ENCODE measurements at places on chromosomes 4 and X.

DNA sequence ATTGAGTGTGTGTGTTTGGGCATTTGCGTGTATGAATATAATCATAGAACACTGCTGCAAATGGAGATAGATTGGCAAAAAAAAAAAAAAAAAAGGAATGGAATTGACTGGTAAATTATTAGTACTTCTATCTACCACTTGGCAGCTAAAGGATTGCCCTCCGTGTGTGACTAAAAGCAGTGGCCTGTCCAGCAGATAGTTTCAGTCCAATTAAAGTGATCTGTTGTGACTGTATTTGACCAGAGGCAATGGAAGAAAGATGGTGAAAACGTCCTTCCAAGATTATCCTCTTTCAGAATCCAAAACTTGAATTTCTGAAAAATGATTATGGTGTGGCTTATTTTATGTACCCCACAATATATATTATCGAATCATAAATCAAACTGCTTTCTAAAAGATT is 19.5 kb upstream of the TENM3 start:
- no peak for DNase-seq

- no peak for DNase-seq
Measured at GRCh38 chr4:173857828-173858227, 327.8 kb upstream of the HAND2 start.

GRCh38 chr4:113835005-113835404 is 73.5 kb upstream of the CAMK2D start:
- DNase-seq, result no peak

GRCh38 chrX:17470136-17470535 is 95.1 kb downstream of the NHS start:
- DNase-seq, result no peak

- DNase-seq, result no peak
Measured at GRCh38 chr4:73104695-73105094, 35.2 kb upstream of the COX18 start.

- no peak for DNase-seq
Measured at GRCh38 chr4:155973639-155974475, 20.2 kb upstream of the CTSO start.

DNA sequence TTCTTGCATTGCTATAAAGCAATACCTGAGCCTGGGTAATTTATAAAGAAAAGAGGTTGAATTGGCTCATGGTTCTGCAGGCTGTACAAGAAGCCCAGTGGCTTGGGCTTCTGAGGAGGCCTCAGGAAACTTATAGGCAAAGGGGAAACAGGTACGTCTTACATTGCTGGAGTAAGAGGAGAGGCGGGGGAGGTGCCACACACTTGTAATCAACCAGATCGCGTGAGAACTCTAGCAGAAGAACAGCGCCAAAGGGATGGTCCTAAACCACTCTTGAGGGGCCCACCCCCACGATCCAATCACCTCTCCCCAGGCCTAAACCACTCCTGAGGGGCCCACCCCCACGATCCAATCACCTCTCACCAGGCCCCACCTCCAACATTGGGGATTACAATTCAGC is 50.6 kb upstream of the SHOX start:
- no peak for DNase-seq

DNA sequence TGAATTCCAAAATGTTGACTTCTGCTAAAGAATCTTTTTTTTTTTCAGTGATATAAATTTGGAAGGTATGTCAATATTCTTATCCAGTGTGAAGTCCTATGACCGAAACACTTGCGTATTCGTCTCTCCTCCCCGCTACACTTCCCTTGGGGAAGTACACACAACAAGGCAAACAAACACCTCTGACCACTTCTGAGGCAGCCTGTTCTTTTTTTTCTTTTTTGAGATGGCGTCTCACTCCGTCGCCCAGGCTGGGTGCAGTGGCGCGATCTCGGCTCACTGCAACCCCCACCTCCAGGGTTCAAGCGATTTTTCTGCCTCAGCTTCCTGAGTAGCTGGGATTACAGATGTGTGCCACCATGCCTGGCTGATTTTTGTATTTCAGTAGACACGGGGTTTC is 78.1 kb upstream of the DHRSX start:
- no peak for DNase-seq

- no peak for DNase-seq
Measured at GRCh38 chrX:9730752-9731151, 34.9 kb downstream of the GPR143 start.

GRCh38 chrX:129239371-129239770 is 283.9 kb downstream of the SMARCA1 start:
- DNase-seq, result no peak

DNA sequence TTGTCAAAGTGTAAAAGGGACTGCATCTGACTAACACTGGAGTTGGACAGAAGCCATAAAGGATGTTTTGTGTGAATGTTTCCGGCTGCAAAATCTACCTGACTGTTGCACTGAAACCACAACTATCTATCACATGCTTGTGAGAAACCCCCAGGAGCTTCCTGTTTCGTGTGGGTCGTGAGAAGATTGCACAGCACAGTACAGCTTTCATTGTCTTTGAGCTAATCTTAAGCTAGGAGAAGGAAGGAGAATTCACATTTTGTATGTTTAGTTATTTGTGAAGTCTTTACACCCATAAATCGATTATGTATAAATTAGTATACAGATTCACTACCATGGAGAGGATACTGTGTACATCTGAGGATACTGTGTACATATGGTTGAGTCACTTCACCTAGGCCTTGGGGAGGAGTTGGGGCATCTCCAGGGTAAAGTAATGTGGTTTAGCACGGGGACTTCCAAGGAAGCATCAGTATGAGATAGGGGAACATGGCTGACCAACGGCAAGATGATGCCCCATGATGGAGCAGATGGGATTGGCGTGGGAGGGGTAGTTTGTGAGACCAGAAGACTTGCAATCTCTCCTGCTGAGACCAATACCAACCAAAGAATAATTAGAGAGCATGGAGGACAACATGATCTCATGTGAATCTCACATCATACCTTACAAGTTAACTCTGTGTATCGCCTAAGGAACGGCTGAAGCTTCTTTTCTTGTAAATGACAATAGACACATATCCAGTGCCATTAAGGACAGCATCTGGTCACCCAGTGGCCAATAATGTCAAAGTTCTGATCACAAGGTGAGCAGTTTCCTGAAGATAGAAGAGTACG is 43.1 kb upstream of the FAM9C start:
- DNase-seq, result peak; percentile 90

- peak; percentile 46 for DNase-seq
Measured at GRCh38 chrX:40153345-40154249, 55.8 kb upstream of the BCOR start.

GRCh38 chr4:86122404-86122803 is 237.4 kb downstream of the MAPK10 start:
- DNase-seq, result no peak

DNA sequence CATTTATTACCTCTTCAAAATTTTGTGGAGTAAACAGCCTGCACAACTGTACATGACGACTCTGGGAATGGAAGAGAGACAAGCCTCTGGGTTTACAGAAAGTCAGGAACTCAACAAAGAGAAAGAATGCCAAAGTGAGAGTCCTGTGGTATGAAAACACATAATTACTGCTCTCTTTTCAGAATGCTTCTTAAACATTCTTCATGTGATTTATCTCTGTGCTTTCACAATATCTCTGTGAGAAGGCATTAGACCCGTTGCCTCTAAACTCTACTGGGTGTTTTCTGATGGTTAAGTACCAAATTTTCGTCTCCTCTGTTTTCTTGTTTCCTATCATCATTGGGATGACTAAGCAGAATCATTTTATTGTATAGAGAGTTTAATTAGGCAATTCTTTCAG is 966.6 kb upstream of the SLIT2 start:
- DNase-seq, result no peak

GRCh38 chr4:73194064-73194463 is 64.5 kb downstream of the ANKRD17 start:
- DNase-seq, result no peak

DNA sequence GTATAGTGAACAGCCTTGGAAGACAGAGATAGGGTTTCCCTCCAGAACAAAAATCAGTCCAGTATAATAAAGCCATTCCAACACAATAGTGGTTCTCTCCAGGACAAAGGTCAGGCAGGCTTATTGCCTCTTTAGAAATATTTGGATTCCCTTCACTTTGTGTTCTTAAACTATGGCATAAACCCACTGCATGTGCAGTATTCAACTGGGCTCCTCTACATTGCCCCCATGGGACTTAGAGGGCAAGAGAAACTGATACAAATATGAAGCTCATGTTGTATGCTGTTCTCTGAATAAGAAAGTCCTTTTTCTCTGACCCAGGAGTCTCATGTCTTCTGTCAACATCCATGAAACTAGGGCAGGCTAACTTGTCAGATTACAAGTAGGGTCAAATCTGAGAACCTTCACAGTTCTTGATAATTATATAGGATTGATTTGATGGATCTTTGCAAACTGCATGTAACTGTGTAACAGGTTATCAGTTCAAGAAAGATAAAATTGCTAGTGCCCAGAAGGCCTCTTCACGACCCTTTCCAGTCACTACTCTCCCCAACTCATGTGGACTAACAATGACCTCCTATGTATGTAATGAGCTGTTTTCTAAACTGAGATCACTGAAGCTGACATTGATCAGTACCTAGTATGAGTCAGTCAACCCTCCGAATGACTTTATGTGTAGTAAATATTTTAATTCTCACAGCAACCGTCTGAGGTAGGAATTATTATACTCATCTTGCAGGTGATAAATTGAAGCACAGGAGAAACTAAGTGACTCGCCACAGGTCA is 31.9 kb upstream of the FAM9C start:
- no peak for DNase-seq

GRCh38 chrX:76428243-76429130 is 977 bp downstream of the MAGEE1 start:
- peak; percentile 44 for DNase-seq

- no peak for DNase-seq
Measured at GRCh38 chr4:105426187-105426897, 47.5 kb downstream of the PPA2 start.

GRCh38 chr4:136495076-136495475 is 1037.2 kb downstream of the PCDH18 start:
- DNase-seq, result no peak

DNA sequence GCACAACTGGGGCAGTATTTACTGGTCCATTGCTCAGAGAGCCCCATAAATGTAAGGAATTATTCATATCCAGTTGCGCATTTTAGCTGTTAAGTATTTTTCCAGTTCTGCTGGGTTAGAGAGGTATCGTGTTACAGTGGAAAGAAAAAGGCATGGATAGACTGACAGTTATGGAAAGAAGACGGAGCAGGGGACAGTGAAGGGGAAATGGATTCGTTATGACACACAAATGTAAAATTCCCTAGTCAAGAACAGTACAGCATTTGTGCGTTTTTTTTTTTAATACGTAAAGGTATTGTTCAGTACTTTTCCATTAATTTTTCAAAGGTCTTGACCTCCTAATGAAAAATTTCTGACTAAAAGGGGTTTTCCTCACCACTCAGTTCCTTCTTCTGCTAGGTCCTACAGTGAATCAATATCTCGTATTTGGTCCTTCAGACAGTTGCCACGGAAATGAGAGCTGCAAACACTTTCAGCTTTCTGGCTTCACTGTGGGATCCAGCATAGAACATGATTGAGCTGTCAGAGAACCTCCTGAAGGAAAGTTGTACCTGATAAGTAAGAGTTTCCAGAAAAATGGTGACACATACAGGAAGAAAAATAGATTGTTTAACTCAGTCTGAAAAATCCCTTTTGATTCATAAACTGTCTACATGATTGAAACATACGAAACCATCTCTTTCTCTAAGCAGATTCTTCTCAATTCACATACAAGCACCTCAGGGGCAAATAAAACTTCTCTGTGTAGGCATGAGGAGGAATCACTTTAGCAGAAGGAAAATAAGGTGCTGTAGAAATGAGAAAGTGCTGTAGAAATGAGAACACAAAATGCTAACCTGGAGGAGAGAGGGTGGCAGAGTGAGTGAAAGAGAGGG is 21.8 kb upstream of the BBS12 start:
- no peak for DNase-seq

GRCh38 chr4:83850435-83850834 is 314.5 kb downstream of the GPAT3 start:
- DNase-seq, result no peak

GRCh38 chr4:119794681-119795080 is 166.1 kb upstream of the PDE5A start:
- DNase-seq, result no peak

- DNase-seq, result no peak
Measured at GRCh38 chrX:134570899-134571298, 87.4 kb downstream of the PLAC1 start.

DNA sequence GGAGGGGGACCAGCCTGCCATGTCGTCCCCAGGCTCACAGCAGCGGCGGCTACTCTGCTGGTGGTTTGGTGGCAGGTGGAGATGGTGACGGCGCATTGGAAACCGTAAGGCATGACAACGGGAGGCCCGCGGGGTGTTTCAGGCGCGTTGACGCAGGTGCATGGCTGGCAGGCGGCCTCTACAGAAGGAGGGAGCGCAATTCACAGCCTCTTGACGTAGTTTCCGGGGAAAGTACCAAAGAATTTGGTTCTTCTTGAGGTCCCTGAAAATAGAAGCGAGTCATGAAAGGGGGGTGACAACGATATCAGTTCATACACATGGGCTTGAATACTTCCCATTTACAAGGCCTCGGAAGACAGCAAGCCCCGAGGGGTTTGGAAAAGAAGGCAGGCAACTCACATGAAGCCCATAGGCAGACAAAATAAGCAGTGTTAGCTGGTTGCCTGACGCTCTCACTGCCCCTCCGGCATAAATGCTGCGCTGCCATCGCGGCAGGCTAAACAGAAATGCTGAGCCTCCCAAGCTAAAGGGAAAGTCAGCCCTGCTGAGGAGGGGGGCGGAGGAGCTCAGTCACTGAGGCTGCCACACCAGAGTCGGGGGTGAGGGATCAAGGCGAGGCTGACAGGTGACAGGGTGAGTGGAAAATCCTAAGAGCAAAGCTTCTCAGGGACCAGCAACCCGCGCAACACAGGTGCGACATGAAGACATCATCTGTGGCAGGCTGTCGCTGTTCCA is 52.3 kb upstream of the PDLIM3 start:
- peak; percentile 7 for DNase-seq

- DNase-seq, result no peak
Measured at GRCh38 chr4:113013751-113014150, 35.7 kb upstream of the ANK2 start.

- no peak for DNase-seq
Measured at GRCh38 chrX:118706681-118707080, 20.7 kb upstream of the IL13RA1 start.

DNA sequence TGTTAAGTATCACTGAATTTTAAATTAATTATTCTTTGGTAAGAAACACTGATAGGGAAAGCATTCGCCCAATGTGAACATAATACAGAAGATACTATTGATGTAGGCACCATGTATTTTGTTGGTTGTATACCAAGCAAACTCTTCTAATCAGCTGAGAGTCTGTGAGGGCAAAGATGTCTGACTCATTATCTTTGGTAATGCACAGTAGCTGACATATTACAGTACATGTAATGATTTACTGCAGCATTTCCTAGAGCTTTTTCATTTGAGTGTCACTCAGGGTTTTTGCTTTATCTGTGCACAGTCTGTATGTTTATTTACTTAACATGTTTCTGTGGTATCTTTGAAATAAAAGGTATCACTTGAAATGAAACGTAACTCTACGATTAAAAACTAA is 49.2 kb downstream of the CENPVL3 start:
- DNase-seq, result no peak

GRCh38 chr4:46844325-46844917 is 64.6 kb downstream of the COX7B2 start:
- peak; percentile 13 for DNase-seq

GRCh38 chrX:154490021-154490413 is 412 bp downstream of the SLC10A3 start:
- peak; percentile 23 for DNase-seq
